ENCODE measurements at places on chromosomes 12 and 14.

GRCh38 chr12:10364815-10365622 lies 24.8 kb downstream of the KLRK1 start:
- peak; percentile 95 for DNase-seq

- DNase-seq = no peak
Measured at GRCh38 chr14:100523131-100523842, 63.9 kb downstream of the BEGAIN start.

DNA sequence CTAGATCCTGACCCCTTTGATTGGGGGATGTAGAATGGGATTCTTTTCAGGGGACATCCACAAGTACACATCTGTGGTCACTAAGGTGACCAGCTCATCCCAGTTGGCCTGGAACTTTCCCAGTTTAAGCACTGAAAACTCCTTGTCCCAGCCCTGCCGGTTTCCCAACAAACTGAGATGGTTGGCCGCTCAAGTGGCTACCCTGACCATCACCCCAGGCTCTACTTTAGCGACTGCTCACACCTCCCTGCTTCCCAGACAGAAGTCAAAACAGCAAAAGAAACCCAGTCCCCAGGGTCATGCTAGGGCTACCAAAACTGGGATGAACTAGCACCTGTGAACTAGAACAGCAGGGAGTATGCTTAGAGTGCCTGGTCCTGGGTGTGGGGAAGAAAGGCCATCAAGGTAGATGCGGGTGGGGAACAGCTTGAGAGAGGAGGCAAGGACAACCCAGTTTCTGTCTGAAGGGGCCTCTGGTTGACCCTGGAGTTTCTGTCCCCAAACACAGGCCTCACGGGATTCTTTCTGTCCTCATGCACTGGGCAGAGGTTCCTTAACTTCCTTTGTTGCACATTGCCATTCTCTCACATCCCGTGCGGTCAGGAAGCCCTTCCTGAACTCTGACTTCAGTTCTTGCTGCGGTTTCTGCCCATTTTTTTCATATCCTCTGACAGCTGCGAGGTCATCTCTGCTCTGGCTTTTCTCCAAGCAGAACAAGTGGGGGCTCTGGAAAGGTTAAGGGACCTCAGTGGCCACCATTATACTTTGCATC lies 1.6 kb downstream of the LTB4R start:
- DNase-seq = no peak

- no peak for DNase-seq
Measured at GRCh38 chr12:30746190-30746589, 8.6 kb downstream of the CAPRIN2 start.

GRCh38 chr12:121990692-121991603 lies 30.7 kb upstream of the BCL7A start:
- no peak for DNase-seq

GRCh38 chr14:75430526-75430925 lies 2.7 kb downstream of the JDP2 start:
- DNase-seq = no peak

- DNase-seq = no peak
Measured at GRCh38 chr12:90995010-90995409, 9.8 kb downstream of the EPYC start.

DNA sequence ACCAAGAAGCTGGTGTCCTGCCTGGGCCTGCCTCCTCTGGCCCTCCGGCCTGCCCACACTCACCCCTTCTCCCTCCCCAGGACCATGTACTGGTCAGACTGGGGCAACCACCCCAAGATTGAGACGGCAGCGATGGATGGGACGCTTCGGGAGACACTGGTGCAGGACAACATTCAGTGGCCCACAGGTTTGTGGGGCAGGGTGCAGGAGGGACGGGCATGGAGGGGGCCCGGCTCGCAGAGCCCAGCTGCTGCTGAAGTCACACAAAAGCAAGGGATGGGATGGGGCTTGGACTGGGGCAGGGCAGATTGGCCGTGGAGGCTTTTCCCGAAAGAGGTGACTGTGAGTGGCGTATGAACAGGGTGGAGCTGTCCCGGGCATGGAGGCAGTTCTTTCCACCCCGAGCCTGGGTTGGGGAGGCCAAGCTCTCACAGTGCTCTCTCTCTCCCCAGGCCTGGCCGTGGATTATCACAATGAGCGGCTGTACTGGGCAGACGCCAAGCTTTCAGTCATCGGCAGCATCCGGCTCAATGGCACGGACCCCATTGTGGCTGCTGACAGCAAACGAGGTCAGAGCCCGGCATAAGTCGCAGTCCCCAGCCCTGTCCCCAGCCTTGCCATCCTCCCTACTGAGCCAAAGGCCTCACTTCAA lies 7.8 kb upstream of the NXPH4 start:
- no peak for DNase-seq

- DNase-seq = no peak
Measured at GRCh38 chr12:55937981-55938380, 7.0 kb downstream of the DGKA start.

DNA sequence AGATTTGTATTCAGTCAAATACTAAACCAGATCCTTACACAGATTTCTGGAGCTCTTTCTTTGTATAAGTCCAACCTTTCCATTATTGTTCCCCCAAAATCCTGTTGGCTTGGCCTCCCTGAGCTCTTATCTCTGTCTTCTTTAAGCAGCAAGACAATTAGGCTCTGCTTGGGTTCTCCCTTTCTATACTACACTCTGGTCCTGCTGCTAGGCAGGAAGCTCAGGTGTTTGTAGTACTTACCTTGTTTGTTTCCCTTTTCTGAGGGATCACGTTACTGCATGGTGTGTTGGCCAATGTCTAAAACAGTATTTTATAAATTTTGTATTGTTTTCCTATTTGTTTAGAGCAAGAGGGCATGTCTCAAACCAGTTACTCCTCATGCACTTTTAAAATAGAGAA lies 192.9 kb downstream of the PRKD1 start:
- DNase-seq = peak; percentile 81

- no peak for DNase-seq
Measured at GRCh38 chr14:69468949-69469348, 15.6 kb upstream of the PLEKHD1 start.
